ENCODE measurements at places on chromosomes 5 and 9. TPM values are rescaled to one million over a fixed set of nuclear protein-coding genes. Genes with fewer than 3 reads are reported as not detected.
A peak's percentile ranks its signal among the peaks of the same experiment; 100 is the strongest.

Gene SPINK5
- not detected for total RNA-seq

Gene CREBRF
- total RNA-seq = 9.3 TPM

Gene GDNF
- total RNA-seq = not detected

DNA sequence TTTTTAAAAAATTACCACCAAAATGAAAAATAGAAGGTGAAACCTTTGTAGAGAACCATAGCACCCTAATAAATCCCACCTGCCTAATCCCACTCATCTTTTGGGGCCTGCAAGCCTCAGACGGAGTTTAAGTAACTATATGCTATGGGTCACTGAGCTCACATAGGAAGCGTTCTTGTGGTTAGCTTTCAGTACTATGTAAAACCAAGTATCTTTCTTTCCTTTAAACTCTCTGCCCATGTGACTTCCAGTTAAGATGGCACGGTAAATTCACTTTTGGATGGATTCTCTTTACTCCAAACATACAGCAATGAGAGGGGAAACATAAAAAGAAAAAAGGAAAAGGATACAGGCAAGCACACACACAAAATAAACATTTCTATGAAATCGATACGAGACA lies 50.9 kb downstream of the FANCC start:
- H3K4me3 ChIP-seq = no peak overlapping the region
- no peaks in the 10 kb centered on the region for H3K27me3 ChIP-seq
- no peaks in the 10 kb centered on the region for H3K36me3 ChIP-seq

- no peak overlapping the region for H3K27ac ChIP-seq
- DNase-seq = peak; percentile 71
- H3K27me3 ChIP-seq = peaks cover 11% of the 10 kb centered on the region
- H3K4me3 ChIP-seq = no peak overlapping the region
These were observed 51.2 kb downstream of the RALGPS1 start for GRCh38 chr9:126965541-126966428.

DNA sequence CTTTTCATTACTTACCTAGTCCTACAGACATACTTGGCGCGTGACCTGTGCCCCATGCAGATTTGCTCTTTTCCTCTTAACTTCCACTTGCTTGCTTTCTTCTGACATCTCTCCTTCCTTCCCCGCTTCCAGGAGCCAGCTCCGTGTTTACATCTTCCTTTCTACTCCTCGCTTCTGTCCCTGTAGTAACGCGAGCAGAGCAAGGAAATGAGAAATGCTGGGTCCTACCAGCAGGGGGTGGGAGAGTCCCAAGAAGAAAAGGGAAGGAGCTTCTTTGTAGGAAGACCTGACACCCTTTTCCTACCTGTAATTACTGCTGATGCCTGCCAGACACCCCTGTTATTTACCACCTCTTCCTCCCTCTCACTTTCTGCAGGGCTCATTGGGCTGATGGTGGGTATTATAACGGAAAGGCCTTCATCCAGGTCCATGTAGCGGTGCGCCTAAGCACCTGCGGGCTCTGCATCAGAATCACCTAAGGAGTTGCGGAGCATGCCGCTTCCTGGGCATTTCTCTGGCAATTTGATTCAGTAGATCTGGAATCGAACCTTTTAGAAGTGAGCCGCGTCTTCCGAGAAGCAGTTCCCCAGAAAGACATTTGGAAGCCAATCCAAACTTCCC lies 1260.8 kb upstream of the WWC1 start:
- H3K4me1 ChIP-seq = no peaks in the 10 kb centered on the region
- no peak for DNase-seq
- H3K36me3 ChIP-seq = no peaks in the 10 kb centered on the region

GRCh38 chr9:133387680-133388079 lies 11.5 kb downstream of the STKLD1 start:
- no peak overlapping the region for H3K27ac ChIP-seq
- no peaks in the 10 kb centered on the region for H3K4me1 ChIP-seq
- H3K36me3 ChIP-seq = no peaks in the 10 kb centered on the region
- H3K4me3 ChIP-seq = no peak overlapping the region
- peaks cover 3% of the 10 kb centered on the region for H3K27me3 ChIP-seq

DNA sequence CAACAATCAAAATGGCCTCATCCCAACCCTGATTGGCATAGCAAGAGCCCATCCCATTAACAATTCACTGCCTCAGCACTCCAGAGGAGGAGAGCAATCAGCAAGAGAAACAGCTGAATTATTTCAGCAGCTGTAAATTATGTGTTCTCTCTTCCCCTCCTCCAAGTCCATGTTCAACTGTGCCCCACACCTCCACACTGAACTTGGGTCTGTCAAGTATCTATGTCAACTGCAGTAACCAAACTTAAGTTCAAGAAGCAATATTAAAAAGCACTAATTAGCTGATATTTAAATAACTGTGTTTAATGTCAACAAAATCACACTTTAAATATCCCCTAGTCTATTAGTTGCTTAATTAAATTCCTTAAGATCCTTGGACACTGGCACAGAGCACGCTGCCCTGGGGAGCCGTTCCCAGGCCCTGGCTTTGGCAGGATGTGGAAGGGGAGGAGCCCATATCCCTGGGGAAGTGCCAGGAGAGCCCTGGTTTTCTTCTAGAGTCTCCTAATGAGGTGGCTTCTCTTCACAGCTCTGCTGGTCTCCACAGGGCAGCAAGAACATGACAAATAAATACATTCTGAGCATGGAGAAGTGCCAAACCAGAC lies 50.6 kb downstream of the SIL1 start:
- H3K36me3 ChIP-seq = no peaks in the 10 kb centered on the region
- peaks cover 37% of the 10 kb centered on the region for H3K4me1 ChIP-seq
- no peak overlapping the region for H3K27ac ChIP-seq
- no peak overlapping the region for H3K4me3 ChIP-seq
- no peak for DNase-seq

DNA sequence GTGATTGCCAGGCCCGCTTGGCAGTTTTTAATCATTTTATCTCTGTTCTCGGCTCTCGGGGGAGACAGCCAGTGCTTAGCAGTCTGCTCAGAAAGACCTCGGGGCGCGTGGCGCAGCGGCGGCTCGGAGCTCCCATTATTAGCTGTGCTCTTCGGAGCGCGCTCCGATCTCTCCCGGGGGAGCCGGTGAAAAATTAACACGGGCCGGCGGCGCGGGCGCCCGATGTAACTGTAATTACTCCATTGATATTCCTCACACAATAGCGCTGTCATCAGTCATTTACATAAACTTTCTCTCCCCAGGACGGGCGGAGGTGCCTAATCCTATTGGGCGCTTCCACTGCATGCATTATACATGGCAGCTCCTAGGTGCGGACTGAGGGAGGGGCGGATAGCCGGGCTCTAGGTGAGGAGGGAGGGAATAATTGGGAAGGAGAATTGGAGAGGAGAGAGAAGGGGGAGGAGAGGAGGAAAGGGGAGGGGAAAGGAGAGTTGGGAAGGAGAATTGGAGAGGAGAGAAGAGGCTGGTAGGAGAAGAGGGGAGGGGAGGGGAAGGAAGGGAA lies 24.9 kb downstream of the LMX1B start:
- peaks cover 50% of the 10 kb centered on the region for H3K27me3 ChIP-seq
- no peak overlapping the region for H3K27ac ChIP-seq
- H3K36me3 ChIP-seq = no peaks in the 10 kb centered on the region
- no peak overlapping the region for H3K4me3 ChIP-seq
- peaks cover 7% of the 10 kb centered on the region for H3K4me1 ChIP-seq

Data from activated CD8-positive, alpha-beta T cell treated with anti-CD3 and anti-CD28 coated beads for 36 hours (primary cell).